Activated effector memory CD4-positive, alpha-beta T cell treated with anti-CD3 and anti-CD28 coated beads, Interleukin-2, amount 50 U/mL, for 16 hours (primary cell): ENCODE measurements at places on chromosomes 6 and 20.

DNA sequence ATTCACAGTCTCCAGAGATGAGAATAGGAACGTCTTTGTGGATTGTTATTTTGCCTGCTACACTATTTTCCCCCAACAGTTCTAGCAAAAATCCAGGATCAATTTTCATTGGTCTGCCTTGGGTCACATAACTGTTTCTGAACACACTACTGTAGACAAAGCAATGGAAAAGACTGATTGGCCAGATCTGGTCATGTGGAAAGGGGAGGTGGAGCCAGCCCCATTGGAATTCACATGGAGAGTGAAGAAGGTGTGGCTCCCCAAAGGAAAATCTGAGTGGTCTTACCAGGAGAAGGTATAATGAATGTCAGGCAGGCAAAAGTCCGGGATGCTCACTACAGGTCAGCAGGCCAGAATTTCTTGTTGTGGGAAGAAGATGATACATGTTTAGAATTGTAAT lies 9.5 kb upstream of the TP53RK start:
- no peak for DNase-seq

DNA sequence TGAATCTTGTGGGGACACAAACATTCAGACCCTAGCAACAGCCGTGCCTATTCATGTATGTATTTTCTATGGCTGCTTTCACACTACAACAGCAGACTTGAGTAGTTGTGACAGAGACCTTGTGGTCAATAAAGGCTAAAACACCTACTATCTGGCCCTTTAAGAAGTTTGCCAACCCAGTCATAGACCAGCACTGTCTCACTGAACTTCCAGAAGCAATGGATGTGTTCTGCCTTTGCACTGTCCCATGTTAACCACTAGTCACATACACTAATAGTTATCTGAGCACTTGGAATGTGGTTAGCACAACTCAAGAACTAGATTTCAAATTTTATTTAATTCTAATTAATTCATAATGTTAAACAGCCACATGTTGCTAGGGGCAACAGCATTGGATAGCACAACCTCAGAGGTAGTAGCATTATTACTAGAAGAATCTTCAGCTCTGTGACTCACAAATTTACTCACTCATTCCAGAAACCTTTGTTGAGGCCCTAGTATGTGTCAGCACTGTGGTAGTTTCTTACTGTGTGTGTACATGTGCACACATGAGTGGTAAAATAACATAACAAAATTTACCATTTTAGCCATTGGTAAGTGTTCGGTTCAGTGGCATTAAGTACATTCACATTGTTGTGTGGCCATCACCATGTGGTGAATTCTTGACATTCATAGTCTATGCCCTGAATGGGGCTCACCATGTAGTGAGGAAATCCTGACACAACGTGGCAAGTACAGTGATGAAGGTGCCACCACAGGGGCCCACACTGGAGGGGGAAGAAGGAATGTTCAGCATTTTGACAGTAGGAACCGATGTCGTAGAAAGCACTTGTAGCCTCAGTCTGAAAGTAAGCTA lies 107.3 kb downstream of the CEP57L1 start:
- no peak for DNase-seq

DNA sequence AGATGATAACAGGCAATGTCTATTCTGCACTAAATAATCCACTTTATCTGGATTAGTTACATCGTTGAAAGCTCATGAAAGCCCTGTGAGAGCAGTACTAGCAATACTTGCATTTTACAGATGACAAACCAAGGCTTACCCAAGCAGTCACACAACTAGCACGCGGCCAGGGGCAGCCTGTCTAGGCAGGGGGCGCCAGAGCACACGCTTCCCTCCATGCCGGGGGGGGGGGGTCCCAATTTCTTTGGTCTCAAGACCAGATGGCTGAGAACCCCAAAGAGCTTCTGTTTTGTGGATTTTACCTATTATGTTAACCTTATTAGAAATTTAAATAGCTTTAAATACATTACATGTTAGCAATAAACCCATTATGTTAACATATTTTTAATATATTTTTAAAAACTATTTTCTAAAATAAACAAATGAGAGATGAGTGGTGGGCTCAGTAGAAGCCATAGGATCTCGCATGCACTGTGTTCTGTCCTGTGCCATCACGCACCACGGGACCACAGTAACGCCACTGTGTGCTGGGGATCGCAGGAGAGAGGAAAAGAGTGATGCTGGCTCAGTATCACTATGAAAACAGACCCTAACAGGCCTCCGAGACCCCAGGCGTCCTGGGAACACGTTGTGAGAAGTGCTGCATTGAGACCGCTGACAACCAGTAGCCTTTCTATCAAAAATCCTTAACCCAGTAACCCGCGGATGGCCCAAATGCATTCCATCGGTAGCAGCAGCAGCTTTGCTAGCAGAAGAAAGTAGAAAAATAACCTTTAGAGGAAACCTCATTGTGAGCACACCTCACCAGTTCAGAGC lies 5.3 kb upstream of the PRR18 start:
- peak; percentile 71 for DNase-seq

DNA sequence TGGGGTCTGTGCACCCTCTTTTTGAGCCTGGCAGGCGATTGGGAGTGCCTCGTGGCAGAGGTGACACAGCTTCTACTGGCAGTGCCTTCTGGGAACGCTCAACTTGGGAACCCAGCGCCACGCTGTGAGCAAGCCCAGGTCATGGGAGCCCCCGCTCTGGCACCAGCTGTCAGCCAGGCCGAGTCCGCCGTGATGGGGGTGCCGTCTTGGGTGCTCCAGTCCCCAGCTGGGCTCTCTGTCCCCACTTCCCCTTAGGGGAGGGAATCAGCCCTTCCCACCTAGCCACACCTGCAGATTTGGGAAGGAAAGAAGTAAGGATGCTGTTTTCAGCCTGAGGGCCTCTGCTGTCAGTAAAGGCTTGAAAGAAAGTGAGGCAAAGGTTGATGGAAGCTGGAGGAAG lies 31.0 kb upstream of the NTSR1 start:
- DNase-seq = no peak

- no peak for DNase-seq
These were observed 69.4 kb downstream of the NRN1 start for GRCh38 chr6:5937169-5937909.

GRCh38 chr20:57762531-57763234 lies 52.9 kb upstream of the PMEPA1 start:
- peak; percentile 39 for DNase-seq

DNA sequence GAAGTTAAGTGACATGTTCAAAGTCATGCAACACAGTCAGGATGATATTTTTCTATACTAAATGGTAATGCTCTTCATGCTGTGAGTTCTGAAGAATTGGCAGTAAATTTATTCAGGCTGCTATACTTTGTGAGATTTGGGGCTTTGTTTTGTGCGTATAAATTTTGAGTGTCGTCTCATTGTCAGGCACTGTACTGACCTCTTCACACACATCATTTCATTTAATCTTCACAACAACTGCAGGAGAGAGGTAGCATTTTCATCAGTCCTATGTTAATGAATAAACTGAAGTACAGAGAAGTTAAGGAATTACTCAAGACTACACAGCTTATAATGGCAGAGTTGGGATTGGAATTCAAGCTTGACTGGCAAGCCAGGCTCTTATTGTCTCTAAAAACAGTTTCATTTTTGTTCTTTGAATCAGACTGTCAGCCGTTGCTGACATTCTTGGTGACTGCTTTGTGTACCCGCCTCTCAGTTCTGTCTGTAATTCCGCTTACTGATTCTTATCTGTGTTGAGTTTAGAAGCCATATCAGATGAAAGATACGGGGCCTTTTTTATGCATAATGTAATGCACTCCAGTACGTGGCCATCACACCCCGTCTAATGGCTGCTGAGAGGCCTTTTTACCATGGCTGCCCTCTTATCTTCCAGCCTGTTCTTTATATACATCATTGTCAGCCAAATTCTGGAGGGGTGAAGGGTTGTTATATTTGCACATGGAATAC lies 274.9 kb downstream of the UTRN start:
- peak; percentile 68 for DNase-seq

GRCh38 chr20:37245216-37246150 lies 16.1 kb downstream of the GHRH start:
- no peak for DNase-seq
